ENCODE measurements at places on chromosomes 6 and 20.

DNA sequence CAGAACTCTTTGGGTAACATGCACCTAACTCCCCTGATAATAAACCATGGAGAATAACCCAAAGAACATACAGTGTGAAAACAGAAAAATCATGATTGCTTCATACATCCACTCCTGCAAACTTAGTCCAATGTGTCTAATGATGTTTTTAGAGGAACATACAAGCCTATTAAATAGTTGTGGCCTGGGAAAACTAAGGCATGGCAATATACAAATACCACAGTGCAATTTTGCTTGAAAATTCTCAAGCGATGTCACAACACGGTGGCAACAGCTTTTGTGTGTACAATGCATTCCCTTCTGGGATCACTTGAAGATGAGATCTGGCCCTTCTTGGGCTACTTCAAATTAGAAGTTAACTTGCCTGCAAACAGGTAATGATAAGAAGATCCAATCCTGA lies 16.7 kb downstream of the MAP3K5 start:
- no peak for DNase-seq

- DNase-seq = no peak
Observed at GRCh38 chr6:122640366-122640765, 30.2 kb downstream of the PKIB start.

DNA sequence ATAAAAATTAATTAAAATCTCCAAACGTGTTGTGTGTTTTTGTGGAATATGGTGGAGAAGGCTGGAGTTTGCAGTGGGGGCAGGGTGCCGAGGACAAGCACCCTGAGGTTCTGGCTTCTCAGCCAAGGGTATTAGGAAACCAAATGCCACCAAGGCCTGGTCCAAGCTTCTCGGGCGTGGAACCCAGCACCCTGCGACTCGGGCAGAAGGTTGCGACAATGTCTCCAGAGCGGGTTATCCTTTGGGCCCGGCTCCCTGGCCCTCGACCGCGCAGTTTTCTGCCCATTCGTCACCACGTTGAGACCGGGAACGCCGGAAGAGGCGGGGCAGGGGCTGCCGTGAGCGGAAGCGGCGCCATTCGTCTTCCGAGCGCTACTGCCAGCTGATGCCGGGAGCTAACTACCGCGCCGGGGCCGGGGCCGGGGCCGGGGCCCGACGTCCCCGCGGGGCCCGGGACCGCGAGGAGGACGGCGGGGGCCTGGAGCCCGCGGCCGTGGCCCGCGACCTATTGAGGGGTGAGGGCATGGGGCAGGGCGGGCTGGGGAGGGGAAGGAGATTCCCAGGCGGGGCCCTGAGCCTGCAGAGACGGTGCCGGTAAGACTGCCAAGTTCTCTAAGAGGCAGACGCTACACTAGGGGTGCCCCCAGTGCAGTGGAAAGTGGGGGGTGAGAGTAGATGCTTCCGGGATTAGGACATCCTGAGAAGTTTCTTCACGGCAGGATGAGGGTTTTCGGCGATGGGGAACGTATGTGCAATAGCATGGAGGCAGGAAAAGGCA lies at the start of gene RRP36:
Gene RRP36, plus strand, starts transcription at position 354 of the 778 bp plus-strand sequence. Its CDS starts 32 bp downstream, at position 386.
- peak; percentile 67 for DNase-seq

GRCh38 chr6:105985098-105985815 lies 100.9 kb upstream of the PRDM1 start:
- no peak for DNase-seq

GRCh38 chr6:37020381-37020780 lies 14.9 kb downstream of the FGD2 start:
- DNase-seq = no peak

GRCh38 chr6:19812512-19813119 lies 24.6 kb upstream of the ID4 start:
- peak; percentile 37 for DNase-seq

DNA sequence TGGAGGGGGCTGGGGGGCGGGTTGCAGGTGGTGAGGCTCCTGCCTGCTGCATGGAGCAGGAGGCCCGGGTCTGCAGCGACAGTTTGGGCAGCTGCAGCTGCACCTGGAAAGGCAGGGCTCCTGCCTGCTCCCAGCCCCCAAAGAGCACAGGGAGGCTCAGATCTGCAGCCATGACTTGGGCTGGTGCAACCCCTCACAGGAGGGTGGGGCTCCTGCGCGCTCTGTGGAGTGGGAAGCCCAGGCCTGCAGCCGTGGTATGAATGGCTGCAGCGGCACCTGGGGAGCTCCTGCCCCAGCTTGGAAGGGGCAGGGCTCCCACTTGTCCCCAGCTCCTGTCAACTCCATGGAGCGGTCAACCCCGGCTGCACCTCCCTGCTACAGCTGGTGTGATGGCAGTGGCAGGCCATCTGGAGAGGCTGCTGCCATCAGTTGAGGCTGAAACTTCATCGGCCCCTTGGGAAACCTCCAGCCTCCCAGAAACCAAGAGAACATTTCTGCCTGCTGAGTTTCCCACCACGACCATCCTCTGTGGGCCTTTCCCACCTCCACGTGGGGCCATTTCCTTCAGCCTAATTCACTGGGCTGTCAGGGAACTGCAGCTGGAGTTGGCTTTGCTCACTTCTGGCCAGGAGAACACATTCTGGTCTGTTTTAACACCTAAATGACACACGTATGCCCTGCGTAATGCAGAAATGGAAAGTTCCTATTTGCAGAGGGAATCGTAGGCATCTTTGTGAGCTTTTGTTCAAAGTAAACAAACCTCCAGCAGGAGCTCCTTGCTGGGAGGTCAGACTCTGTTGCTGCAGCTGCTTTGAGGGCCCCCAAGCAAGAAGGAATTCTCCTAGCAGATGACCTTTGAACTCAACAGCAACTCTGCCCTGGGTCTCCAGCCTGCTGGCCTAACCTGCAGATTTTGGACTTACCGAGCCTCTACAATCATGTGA lies 429.0 kb downstream of the PREX1 start:
- DNase-seq = no peak

- DNase-seq = peak; percentile 88
Observed at GRCh38 chr6:36442671-36443470, at the start of the genes KCTD20 and PXT1. TSS of gene KCTD20 (plus strand) at chr6:36443000. CDS start at chr6:36470098, 27,098 bp downstream. TSS of gene PXT1 (minus strand) at chr6:36442854. CDS start at chr6:36426082, 16,772 bp downstream.

DNA sequence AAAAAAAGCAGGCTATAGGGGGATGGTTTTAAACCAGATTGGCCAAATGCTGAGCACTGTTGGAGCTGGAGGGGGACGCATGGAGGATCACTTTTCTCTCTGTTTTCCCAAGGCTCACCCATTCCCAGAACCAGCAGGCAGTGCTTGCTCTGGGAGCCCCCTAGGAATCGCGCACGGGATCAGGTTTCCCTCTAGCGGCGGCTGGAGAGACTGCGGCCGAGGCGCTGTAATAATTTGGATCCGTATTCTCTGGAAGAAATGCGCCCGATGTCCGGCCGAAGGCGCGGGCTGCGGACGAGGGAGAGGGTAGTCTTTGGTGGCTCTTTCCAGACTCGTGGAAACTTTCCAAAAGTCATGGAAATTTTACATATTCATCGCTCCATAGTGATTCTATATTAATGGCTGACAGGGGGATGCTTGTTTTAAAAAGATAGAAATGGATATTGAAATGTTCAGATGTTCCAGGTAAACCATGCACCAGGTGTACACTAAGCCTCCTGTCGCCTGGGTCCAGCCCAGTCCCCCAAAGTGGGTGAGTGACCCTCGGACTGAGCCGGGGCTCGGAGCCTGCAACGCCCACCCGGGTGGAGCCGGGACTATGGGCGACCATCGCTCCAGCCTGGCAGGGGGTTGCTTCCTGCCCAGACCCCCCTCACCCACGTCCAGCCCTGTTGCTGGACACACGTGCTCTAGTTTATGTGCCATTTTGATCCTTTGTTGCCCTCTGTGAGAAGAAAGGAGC lies 78.7 kb upstream of the PHACTR3 start:
- DNase-seq = peak; percentile 6

- no peak for DNase-seq
Observed at GRCh38 chr20:62285722-62286121, 17.1 kb upstream of the ADRM1 start.

DNA sequence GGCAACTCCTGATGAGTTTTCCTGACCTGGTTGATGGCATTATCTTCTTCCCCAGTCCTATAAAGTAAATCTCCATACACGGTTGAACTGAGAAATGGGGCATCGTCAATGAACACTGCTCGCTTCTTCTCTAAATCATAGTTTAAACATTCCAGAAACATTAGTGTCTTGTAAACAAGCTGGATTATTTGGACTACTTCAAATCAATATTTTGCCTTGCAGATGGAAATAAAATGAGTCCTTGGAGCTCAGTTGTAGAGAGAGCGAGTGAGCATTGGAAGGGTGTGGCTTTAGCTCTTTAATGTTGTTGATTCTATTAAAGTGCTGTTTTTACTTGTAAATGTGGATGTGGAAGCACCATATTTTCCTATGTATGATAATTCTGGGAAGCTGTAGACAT lies 18.4 kb downstream of the C6orf89 start:
- no peak for DNase-seq

DNA sequence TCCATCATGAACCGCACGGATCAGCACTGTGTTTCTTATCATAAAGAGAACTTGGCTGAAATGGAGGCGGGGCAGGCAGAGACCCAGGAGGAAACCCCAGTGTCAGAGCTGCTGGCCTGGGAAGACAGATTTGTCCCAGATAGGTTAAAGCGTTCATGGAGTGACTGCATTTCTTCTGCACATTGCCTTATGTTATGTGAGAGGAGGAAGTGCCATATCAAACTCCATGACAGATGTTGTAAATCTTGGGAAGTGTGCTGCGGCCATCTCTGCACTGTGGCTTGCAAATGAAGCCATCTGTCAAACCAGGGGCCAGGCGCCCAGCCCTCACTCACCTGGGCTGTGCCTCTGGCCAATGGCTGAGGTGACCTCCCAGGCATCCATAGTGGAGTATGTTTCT lies 163.0 kb downstream of the SLC24A3 start:
- DNase-seq = no peak

- peak; percentile 89 for DNase-seq
Observed at GRCh38 chr6:14734416-14735340, 511.2 kb upstream of the JARID2 start.

DNA sequence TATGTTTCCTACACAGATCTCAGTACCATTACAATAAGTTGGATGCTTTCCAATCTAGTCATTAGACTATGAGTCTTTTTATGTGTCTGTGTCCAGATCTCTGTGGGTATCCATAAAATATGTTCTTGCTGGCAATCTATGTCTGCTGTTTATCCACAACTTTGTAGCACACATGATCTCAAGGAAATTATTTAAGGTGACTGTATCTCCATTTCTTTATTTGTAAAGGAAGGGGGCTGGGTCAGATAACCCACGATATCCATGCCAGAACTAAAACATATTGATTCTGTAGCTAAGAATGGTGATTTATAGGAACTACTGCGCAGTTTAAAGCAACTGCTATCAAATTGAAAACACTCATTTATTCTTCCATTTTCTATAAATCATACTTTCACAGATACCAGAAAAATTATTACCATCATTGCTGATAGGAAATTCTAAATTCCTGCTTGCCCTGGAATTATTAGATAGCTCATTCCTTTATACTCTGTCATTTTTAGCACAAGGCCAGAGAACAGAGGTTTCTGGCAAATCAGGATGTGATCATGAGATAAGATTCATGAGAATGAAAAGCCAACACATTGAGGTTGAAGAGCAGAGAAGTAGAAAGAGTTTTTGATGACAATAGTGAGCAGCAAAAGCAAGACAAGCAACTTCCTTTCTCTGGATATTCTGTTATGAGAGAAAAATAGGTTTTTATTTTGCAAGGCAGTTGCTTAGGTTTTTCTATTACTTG lies 851.4 kb upstream of the CITED2 start:
- DNase-seq = no peak

- DNase-seq = peak; percentile 41
Observed at GRCh38 chr6:119346936-119347335, 2.6 kb downstream of the MAN1A1 start.

- DNase-seq = no peak
Observed at GRCh38 chr6:33904050-33904746, 100.4 kb upstream of the MLN start.

DNA sequence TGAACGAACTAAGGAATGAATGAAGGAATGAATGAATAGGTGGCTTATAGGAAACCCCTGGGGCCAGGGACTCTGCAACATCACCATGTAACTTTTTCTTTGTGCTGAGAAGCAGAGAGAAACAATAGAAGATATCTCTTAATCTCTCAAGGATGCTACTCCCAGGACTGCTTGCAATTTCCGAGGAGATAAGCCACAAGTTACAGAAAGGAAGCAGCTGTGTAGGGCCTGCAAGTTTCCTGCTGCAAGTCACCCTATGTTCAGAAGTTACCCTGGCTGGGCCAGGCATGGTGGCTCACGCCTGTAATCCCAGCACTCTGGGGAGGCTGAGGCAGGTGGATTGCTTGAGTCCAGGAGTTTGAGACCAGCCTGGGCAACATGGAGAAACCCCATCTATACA lies 7.3 kb upstream of the MAVS start:
- DNase-seq = peak; percentile 90

DNA sequence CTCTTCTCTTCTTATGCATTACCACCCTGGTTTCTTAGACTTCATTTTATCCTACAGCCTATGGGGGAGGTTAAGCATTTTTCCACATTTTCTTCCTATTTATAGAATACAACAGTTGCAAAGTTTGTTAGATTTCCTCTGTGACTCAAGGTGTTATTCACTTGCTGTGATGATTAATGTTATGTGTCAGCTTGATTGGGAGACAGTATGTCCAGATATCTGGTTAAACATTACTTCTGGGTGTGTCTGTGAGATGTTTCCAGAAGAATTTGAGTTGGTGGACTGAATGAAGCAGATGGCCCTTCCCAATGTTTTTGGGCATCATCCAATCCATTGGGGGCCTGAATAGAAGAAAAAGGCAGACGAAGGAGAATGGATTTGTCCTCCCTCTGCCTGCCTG lies 131.3 kb downstream of the C6orf118 start:
- no peak for DNase-seq

DNA sequence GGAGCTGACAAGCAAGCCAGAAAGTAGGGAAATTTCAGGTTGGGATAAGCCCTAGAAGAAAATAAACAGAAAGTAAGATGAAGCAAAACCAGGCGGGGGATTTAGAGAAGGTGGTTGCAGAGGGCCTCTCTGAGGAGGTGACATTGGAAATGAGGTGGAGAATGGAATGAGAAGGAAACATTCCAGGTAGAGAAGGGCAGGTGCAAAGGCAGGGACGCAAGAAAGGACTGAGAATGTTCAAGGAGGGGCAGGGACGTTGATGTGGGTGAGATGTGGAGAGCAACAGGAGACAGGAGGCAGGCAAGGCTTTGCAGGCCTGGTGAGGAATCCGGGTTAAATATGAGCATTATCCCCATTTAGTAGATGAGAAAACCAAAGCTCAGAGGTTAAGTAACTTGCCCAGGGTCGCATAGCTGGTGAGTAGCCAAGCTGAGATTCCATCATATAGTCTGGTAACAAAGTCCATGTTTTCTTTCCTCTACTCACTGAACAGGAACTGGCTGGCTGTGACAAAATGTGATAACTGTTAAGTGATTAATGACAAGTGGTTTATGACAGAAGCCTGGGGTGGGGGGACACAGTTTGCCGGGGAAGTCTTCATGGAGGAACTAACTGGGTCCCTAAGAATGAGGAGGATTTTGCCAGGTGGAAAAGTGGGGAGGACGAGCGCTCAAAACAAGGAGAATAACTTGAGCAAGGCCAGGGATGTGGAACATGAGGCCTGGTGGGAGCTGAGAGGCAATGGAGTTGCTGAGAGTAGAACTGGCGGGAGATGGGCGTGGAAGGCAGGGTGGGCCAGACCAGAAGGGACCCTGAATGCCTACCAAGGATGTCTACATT lies 32.6 kb downstream of the MRPL14 start:
- no peak for DNase-seq

GRCh38 chr20:10826111-10826510 lies 152.3 kb upstream of the JAG1 start:
- DNase-seq = no peak

GRCh38 chr6:46347669-46348068 lies 143.6 kb downstream of the RCAN2 start:
- DNase-seq = no peak

GRCh38 chr6:35512740-35513139 lies at the start of gene TULP1:
TSS of gene TULP1 (minus strand) at chr6:35512896. CDS start at chr6:35512858, 38 bp downstream.
- DNase-seq = no peak

- DNase-seq = peak; percentile 20
Observed at GRCh38 chr6:108589244-108589791, 28.6 kb downstream of the FOXO3 start.
